Fibroblast of skin of back (primary cell): ENCODE measurements at places on chromosomes 3 and 15.

GRCh38 chr15:78125267-78125666, 6.0 kb downstream of the CIB2 start:
- DNase-seq, result no peak

DNA sequence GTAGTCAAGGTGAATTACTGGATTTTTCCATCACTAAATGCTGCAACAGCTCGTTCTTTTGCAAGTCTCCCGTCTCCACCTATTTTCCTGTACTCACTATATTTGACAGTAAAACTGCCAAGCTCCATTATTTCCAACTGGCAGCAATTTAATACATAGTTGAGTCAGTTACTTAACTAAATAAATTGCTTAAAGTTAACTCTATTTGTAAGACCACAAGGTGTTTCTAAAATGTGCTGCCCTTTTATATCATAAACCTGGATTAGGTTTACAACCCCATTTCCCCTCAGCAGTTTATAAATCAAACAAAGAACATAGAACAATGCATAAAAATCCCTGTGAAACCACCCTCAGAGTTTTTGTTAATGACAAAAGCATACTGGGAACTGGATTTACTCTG, 211.4 kb upstream of the DPH6 start:
- DNase-seq, result no peak

- peak; percentile 52 for DNase-seq
Observed at GRCh38 chr3:147921051-147921450, 511.9 kb downstream of the ZIC1 start.

DNA sequence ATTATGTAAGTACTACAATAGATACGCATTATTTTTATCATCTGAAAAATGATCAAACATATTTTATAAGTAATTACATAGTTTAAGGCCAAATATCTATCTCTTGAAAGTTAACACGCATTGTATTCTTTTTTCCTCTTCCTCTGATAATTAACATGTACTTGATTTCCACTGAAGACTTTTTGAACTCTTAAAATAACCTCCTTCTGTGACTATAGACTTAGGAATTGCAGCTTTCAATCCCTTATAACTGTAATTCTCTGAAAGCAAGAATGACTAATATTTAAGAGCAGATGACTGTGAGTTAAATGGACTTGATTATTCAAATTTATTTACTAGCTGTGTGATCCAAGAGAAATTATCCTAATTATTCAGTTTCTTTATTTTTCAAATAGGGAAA, 730.6 kb upstream of the NECTIN3 start:
- DNase-seq, result peak; percentile 59

DNA sequence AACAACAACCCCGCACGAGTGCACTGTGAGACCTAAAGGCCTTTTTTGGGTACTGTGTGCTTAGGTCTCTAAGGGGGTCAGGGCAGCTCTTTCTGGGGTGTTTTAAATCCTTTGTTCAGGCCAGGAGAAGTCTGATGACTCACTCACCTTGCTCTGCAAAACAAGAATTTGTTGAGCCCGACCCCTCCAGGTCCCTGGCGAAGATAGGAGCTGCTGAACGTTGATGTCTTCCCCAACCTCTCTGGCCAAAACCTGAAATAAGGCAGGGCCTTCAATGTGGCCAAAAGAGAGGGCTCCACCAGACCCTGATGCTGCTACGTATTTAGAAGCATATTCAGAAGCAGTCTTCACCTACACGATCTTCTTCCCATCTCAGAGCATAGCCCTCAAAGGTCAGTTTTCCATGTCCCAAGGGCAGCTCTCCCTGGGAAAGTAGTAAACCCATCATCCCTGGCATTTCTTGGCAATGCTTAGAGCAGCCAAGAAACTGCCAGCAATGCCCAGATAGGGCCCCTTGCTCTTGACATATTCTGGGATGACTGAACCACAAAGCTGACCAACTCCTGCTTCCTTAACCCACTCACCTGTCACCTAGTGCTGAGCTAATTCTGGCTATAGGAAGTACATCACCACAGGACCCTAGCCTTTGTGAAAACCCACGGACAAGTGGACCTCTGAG, 27.1 kb downstream of the CCDC13 start:
- DNase-seq, result no peak

GRCh38 chr3:38124324-38125122, 12.4 kb downstream of the ACAA1 start:
- no peak for DNase-seq

DNA sequence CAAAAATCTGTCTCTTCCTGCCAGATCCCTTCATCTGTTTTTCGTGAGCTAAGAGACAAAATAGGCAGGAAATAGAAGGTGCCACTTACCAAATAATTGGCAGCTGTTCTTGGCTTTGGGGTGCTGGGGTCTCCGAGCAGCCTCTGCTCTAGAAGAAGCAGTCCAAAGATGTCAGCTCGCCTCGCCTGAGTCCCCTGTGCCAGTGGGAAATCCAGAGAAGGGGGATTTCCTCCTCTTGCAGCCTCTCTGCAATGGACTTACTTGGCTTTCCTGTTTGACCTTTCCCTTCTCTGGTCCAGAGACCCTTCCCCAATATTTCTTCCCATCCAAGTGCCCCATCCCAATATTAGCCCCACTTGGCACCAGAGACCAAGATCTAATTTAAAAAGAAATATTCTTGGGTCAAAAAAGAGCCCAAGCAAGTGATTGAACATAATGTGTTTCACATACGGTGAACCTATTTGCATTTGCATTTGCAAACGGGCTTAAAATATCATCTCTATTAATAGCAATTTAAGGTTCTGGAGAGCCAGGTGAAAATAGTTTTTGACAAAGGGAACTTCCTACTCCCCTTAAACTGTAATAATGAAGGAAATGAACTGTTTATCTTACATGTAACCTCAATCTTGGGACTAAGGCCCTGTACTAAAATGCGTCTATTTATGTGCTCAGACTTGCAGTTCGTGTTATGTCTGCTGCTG, 23.2 kb downstream of the CD86 start:
- DNase-seq, result no peak

DNA sequence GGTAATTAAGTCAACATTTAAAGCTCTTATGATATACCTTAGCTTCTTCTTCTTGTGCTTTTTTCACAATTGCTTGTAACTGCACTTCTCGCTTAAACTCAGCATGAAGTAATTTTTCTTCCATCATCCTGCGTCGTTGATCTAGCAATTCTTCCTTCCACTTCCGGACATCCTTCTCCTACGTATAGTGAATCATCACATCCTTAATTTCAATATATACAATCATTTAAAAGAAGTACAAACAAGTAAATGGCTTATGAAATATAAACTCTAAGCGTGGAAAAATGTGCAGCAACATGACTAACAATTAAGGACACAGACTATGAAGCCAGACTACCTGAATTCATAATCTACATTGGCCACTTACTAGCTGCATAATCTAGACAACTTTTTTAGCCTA, 151.4 kb downstream of the SCAPER start:
- no peak for DNase-seq

DNA sequence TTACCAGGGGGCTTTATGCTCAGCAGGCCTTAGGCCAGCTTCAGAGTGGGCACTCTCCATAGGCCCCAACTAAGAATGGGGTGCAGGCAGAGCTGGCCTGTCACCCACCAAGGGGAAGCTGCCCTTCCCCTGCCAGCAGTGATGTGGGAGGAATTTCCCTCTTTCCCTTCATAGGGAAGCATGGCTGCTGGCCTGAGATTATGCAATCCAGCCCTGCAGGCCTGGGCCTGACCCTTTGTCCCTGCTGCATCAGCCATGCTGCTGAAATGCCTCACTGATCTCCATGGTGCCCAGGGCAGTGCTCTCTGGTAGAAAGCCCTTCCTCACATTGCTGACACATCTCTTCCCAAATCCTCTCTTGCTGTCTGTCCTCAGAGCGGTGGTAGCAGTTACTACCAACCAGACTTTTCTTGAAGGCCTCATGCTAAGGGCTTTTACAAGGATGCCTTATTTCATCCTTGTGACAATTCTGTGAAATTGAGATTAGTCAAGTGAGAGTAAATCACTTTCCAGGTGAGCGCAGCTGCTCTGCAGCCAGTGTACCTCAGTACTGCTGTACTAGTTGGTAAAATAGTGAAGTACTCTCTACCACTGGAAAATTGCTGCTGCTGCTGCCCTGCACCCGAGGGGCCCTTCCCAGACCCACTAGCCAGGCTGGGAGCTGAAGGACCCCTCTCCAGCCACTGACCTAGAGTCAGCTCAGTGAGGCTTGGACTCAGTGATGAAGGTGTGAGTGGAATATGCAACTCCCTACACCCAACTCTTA, 33.8 kb downstream of the MRAS start:
- DNase-seq, result no peak

DNA sequence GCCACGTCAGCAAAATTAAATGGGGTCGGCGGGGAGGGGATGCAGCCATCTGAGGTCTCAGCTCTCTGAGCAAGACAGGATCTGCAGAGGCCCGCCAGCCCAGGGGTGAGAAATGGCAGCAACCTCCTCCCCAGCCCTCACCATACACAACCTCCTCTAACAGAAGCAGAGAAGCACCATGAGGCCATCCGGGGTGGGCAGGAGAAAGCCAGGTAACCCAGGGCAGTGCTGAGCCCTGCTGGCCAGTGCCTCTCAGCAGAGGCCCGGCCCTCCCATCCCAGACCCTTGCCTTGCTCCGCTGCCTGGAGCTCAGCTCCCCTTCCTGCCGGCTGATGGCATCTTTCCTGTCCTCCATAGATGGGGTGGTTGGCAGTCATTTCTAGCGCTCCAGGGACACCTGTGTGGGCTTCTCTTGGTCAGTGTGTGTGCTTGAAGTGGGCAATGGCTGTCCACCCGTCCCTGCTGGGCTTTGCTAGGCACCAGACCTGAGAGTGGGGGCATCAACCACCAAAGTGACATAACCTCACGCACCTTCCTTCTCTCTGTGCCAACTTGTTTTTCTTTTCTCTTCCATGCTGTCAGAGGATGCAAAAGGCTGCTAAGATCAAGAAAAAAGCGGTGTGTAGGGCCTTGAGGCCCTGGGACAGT, 175.8 kb downstream of the NSMCE3 start:
- no peak for DNase-seq

- no peak for DNase-seq
Observed at GRCh38 chr3:34862456-34862855, 776.9 kb upstream of the ARPP21 start.

GRCh38 chr3:70606018-70606417, 293.6 kb upstream of the MDFIC2 start:
- peak; percentile 19 for DNase-seq

DNA sequence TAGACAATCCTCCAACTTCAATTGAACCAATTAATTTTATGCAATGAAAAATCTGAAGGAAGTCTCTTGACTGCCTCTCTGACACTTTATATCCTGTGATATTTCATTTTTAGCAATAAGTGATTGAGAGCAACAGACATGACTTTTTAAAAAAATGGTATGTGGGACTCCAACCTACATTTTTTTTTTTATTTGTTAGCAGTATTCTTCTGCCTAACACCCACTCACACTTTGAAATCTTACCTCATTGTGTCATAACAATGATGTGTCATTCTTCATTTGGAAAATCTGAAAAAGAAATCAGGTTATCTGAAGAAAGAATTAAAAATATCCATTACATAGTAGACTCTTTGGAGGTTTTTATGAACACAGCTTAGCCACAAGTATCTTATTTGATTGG, 541.3 kb upstream of the KCNMB2 start:
- no peak for DNase-seq
